ENCODE measurements at places on chromosomes 16 and 17.

GRCh38 chr17:54956791-54957190 is 11.7 kb downstream of the COX11 start:
- DNase-seq: no peak

- DNase-seq: peak; percentile 30
Observed at GRCh38 chr16:89827383-89828198, 684 bp upstream of the SPIRE2 start.

DNA sequence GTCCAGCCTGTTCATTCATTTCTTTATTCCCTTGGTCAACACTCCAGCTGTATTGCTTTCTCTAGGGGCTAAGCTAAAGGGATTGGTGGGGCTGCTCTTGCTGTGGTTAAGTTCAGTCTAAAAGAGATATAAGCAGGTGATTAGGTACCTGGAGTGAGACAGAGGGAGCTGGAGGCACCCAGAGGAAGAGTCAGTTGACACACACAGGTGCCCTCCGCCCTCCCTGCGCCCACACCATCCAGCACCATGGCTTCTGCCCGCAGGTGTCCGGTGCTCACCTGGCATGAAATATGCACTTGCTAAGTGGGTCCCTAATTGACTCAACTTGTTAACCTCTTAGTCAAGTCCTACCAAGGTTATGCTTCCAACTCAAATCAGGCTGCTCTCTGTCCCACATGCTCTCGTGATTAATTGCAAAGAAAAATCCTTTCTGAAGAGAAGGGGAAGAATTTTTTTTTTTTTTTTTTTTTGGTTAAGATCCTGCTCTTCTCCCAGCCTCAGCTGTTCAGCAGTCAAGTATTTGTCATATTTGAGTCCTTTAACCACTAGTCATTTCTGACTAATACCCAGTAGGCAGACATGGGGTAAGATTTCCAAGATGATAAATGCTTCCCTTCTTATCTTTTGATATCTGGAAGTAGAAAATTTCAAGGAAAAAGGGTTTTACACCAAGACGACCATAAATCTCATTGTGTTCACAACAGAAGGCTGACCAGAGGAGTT is 199.8 kb upstream of the WSCD1 start:
- DNase-seq: no peak

DNA sequence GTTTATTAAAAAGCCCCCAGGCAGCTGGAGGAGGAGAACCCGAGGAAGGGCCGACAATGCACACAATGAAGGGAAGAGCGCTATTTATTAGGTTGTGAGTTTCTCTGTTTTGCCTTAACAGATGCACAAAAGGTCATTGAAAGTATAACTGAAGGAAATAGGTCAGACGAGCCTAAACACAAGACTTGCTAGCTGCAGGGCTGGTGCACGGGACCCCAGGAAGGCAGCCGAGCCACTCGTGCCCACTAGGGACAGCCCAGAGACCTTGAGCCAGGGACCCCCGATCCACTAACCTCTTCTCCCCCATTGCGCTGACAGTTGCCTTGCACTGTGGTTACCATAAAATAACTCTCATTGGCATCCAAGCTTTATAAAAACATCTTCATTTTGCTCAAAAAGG is 11.3 kb downstream of the LITAFD start:
- DNase-seq: no peak

DNA sequence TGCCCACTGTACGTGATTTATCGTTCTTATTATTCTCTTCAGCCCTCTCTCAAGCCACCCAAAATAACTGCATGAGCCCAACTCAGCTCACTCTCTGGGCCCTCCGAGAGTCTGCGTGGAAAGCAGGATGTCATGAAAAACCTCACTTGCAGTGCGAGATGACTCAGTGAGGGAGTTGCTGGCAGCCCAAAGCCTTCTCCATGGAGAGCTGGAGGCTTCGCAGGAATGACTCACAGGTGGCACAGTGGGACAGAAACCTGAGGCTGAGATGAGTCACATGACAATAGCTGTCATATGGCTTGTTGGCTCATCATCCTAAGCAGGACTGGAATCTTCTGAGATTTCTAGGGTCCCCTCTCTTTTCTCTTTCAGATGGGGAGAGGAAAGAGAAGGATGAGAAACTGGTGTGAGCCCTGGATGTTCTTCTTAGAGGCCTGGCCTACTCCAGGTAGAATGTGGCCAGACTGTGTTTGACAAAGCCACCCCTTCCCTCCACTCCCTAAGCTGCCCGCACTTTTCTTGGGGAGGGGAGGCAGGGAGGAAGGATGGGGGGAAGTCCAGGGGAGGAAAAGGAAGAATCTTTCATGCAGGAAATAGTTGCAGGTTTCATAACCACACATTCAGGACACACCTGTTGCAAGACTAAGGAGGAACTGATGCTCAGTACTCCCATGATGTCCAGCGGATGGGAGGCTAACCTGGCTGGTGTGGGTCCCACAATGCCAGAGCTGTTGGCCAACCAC is 160.6 kb upstream of the RPL38 start:
- peak; percentile 92 for DNase-seq

GRCh38 chr17:59754552-59754951 is 47.1 kb downstream of the VMP1 start:
- peak; percentile 98 for DNase-seq

DNA sequence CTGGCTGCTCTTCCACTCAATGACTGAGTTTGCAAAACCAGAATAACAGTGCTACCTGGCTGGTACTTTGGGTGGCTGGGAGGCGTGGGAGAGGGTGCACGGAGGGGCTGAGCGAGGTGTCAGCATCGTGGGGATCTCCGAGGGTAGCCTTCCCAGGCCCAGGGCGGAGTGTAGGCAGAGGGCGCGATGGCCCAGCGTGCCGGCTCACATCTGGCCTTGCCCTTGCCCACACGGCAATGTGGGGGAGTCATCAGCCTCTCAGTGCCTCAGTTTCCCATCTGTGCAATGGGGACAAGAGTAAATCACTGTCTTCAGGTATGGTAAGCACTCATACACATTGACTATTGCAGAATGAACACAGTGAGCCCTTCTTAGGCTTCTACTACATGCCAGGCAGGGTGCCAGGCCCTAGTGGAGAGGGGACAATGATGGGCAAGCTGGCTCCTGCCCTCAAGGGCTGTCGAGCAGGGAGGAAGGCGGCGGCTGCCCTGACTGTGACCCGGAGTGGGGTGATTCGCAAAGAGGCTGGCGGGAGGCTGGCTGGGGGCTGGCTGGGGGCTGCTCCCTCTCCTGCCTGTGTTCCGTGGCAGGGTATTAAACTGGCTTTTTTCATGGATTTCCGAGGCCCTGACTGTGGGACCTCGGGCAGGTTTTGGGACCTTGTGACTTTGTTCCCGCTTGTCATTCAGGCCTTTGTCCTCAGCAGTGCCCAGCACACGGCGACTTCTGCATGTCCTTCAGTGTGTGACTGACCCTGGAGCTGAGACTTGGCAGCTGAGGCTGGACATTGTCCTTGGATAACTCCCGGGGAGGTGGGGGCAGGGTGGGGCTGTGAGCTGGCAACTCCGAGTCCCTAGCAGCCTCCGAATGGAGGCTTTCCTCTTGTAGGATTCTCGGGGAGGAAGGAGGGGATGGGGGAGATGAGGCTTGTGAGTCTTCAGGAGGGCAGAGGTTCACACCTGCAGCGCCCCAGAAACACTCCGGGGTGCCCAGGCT is 243.1 kb downstream of the SEC14L1 start:
- no peak for DNase-seq

DNA sequence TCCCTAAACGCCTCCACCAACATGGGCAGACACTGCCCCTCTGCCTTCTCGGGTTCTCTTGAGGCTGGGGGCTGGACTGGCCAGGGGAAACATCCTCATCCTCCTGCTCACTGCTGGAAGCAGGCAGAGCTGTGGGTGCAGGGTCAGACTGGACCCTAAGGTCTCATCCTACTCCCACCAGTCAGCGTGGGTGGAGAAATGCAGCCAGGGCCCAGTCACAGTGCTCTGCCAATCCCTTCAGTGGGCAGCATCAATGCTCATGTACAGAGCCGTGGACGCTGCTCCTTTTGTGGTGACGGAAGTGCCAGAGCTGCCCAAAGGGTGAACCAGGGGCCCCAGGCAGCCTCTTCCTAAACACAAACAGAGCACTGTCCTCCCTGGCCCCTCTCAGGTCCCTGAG is 13.4 kb upstream of the TBX2 start:
- DNase-seq: no peak

DNA sequence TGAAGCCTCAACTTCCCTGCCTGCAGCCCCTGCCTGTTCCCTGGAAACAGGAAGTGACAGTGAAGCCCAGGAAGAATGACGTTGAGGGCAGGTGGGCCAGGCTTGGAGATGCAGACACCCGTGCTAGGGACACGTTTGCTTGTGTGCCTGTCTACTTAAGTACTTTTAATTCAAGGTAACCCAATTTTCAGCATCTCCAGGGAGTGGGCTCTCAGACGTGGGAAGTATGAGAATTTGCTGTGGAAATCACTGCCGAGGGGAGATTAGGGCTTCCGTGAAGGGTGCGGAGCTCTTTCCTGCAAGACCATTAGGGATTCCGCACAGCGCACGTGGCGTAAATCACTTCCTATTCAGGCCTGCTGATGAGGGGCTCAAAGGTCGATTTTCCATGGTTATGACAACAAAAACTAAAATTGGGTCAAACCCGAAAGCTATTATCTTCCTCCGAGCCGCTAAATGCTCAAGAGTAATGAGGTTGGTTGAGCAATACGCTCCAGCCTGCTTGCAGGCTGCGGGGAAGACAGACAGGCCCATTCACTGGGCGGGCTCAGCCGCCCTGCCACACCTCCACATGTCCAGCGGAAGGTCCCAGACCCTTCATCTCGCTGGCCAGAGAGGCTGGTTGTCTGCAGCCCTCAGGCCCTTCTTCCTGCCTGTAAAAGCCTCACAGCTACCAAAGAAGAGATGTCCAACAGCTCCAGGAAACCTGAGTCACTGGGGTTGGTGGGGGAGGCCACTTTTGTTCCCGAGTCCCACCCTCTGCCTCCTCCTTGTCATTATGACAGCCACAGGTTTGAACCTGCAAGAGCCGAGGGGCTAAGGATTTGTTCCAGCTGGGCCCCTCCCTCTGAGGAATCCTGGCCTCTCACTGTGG is 109.9 kb downstream of the RBFOX3 start:
- DNase-seq: no peak

- no peak for DNase-seq
Observed at GRCh38 chr17:28871056-28871579, 16.3 kb downstream of the ERAL1 start.

- no peak for DNase-seq
Observed at GRCh38 chr17:34675605-34676004, 96.2 kb downstream of the TMEM132E start.

GRCh38 chr16:84369938-84370627 is 1.7 kb downstream of the ATP2C2 start:
- DNase-seq: no peak

- peak; percentile 29 for DNase-seq
Observed at GRCh38 chr17:39238311-39238972, 12.7 kb upstream of the STAC2 start.

DNA sequence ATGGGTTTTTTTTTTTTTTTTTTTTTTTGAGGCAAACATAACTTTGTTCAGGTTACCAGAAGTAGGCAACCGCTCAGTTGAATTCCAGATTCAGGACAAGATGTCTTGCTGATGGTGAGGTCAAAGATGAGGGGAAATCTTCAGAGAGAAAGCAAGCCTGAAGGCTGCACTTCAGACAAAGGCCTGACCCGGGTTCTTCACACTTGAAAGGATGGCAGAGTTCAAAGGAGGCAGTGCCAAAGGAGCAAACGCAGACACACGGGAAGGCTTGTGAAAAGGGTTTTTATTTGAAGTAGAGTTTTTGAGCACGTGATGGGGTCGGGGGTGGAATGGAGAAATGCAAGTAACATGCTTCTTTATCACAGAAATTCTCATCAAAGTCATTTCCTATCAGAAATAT is 960.2 kb upstream of the EEF2KMT start:
- no peak for DNase-seq

DNA sequence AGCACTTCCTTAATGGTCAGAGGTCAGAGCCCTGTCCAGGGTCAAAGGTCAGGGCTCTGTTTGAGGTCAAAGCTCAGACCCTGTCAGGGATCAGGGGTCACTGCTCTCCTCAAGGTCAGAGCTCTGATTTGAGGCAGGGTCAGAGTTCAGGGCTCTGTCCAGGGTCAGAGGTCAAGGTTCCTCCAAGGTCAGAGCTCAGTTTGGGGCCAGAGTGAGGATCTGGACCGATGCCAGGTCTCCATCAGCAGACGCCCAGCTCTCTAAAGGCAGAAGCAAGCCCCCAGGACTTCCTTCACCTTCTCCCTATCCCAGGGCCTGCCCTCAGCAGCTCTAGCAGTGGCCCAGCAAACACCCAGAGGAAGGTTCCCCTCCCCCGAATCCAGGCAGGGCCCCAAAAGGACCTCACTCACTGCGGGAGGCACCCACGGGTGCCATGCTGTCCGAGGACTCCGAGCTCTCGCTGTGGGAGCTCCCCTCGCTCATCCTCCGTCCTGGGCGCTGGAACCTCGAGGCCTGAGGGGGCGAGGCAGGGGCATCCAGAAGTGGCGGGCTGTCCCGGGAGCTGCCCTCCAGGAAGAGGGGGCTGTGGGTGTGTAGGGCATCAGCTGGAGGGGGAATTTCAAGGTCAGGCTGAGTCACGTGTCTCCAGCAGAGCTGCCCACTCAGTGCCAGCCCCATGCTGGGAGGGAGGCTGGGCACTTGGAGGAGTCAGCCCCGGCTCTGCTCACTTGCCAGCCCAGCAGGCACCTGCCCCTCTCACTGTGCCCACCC is 26.7 kb downstream of the PIMREG start:
- DNase-seq: no peak

GRCh38 chr17:38730526-38731379 is 612 bp downstream of the CISD3 start:
- DNase-seq: peak; percentile 53

- no peak for DNase-seq
Observed at GRCh38 chr16:19842426-19843157, 42.1 kb downstream of the GPRC5B start.

DNA sequence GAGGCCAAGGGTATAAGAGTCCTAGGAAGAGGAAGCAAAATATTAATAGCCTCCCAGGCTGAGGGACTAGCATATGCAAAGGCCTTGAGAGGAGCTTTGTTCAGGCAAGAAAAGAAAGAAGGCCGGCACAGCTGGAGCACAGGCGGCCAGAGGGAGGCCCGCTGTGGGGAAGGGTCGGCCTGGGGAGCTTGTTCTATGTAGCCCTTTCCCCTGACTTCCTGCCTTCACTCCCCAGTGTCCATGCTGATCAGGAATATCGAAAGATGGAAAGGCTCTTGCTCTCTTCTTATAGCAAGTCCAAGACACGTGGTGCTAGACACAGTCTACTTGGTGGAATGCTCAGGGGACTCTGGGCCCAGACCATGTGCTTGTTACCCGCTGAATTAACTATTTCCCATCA is 27.4 kb upstream of the HAS3 start:
- DNase-seq: no peak

GRCh38 chr16:67543036-67543435 is 14.4 kb downstream of the RIPOR1 start:
- no peak for DNase-seq

GRCh38 chr17:44310188-44310587 is 1.8 kb downstream of the RUNDC3A start:
- DNase-seq: no peak

DNA sequence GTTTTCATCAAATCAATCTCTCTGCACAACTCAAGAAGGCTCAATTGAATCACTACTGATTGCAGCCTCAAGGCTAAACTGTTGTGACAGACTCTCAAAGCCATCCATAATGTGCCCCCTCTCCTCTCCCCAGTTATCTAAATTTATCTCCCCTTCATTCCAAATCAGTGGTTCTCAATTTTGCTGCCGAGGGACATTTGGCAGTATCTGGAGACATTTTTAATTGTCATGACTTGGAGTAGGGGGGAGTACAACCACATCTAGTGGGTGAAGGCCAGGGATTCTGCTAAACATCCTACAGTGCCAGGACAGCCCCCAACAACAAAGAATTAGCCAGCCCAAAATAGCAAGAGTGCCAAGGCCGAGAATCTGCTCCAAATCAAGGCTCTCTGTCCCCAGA is 9.1 kb downstream of the USP31 start:
- DNase-seq: no peak

- DNase-seq: peak; percentile 80
Observed at GRCh38 chr16:14399378-14400284, 230.4 kb downstream of the PARN start.

All from fibroblast of skin of scalp (primary cell).